ENCODE measurements at places on chromosomes 2 and 18. TPM values are rescaled to one million over a fixed set of nuclear protein-coding genes. Genes with fewer than 3 reads are reported as not detected.

DSG1 gene
- not detected for total RNA-seq

DSC2 gene
- 15.9 TPM for total RNA-seq

MTCL1 gene
- 5.2 TPM for total RNA-seq

DNA sequence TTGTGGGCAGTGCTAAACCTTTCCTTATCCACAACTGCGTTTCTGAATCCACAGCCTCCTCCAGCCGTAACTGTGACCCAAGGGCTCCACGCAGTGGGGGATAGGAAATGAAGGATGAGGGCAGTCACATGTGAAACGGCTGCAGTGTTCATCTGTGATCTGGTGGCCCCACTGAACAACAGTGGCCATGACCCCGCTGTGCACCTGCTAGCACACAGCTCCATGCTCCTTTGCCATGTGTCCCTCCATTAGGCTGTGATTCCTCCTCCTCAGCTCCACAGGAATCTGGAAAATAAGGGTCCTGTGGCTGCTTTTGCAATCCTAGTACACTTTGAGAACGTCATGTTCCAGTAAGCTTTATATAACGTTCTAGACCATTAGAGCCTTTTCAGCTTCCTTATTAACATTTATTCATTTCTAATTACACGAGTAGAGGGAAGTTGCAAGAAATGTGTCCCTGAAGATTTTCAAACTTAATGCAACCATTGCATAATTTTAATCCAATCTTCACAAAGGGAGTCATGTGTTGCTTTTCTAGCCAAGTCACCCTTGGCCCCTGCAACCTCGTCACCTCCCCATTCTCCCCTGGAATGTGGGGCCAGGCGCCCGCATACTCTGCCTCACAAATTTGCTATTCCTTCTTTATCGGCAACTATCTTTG is 7.1 kb upstream of the NAPG start:
- DNase-seq, result no peak
- H3K27me3 ChIP-seq, result peaks cover 4% of the 10 kb centered on the region
- H3K4me3 ChIP-seq, result no peak overlapping the region
- peak overlapping the region; percentile 25 for H3K27ac ChIP-seq

DNA sequence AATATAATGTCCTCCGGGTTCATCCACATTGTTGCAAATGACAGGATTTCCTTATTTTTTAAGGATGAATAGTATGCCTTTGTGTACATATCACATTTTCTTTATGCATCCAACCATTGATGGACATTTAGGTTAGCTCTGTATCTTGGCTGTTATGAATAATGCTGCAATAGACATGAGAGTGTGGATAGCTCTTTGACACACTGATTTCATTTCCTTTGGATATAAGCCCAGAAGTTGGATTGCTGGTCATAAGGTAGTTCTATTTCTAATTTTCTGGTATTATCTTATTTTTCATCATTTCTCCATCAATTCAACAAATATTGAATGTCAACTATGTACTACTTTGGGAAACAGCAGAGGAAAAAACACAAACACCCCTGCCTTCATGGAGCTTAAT is 423.3 kb downstream of the MTX2 start:
- H3K4me3 ChIP-seq, result no peak overlapping the region
- no peak for DNase-seq
- no peaks in the 10 kb centered on the region for H3K27me3 ChIP-seq
- no peaks in the 10 kb centered on the region for H3K4me1 ChIP-seq
- no peaks in the 10 kb centered on the region for H3K36me3 ChIP-seq
- H3K27ac ChIP-seq, result no peak overlapping the region

DNA sequence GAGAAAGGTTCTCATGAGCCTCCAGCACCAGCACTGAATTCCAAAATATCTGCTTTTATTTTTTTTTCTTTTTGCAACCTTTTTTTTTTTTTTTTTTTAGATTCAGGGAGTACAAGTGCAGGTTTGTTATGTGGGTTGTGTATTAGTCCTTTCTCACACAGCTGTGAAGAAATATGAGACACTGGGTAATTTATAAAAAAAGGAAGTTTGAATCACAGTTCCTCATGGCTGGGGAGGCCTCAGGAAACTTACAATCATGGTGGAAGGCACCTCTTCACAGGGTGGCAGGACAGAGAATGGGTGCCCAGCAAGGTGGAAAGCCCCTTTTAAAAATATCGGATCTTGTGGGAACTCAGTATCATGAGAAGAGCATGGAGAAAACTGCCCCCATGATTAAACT is 7.9 kb upstream of the TMX3 start:
- peak overlapping the region; percentile 81 for H3K27ac ChIP-seq
- no peaks in the 10 kb centered on the region for H3K27me3 ChIP-seq
- no peak for DNase-seq
- H3K36me3 ChIP-seq, result no peaks in the 10 kb centered on the region

DNA sequence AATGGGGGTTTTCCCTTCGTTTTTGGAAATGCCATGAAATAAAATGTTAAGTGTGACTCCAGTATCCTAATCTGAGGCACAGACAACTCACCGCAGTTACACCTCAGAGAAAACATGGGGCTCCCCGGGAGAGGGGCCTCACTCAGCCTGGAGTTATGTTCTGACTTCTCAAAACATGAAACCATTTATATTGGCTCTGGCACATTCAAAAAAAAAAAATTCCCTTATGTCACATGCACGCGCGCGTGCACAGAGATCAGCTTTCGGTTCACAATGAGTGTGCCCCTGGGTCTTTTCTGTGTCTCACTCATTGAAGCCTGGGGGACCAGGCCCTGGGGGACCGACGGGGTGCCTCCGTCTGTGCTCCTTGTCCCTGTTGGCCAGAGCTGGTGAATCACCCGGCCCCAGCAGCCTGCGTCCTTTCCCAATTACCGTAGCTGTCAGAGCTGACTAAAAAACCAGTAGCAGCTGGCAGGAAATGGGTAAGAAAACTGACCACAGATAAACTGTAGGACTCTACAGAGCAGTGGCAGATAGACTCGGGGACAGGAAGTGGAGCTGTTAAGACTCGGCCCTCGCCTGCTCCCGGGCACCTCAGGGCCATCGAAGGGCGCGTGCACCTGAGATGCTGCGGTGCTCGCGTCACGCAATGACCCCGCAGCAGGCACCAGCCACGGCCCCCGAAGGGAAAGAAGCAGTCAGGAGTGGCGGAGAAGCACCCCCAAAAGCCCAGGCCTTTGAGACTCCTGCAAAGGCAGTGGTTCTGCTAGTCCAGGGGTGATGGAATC is 138.3 kb upstream of the ID2 start:
- H3K4me1 ChIP-seq, result peaks cover 93% of the 10 kb centered on the region
- H3K36me3 ChIP-seq, result no peaks in the 10 kb centered on the region
- peak overlapping the region; percentile 82 for H3K27ac ChIP-seq
- DNase-seq, result peak; percentile 89
- H3K27me3 ChIP-seq, result no peaks in the 10 kb centered on the region

DNA sequence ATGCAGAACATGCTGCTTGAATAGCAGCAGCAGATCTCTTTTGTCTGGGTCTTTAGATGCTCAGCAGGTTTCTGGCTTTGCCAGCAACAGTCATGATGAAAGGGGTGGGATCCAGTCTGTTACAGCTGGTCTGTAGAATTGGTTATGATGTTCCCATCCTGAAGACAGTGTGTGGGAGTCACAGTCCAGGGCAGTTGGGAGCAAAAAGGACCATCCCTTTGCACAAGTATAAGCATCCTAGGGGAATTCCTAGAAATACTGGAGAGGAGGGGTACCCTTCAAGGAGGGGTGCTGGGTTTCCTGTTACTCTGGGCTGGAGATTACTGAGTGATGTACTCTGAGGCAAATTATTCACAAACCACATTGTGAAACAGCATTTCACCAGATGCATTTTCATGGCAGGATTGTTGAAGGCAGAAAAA is 119.9 kb upstream of the RND3 start:
- no peak overlapping the region for H3K27ac ChIP-seq
- H3K4me1 ChIP-seq, result no peaks in the 10 kb centered on the region
- H3K36me3 ChIP-seq, result no peaks in the 10 kb centered on the region
- no peak for DNase-seq
- H3K27me3 ChIP-seq, result no peaks in the 10 kb centered on the region

- H3K27me3 ChIP-seq, result no peaks in the 10 kb centered on the region
- peak; percentile 92 for DNase-seq
- H3K4me1 ChIP-seq, result peaks cover 35% of the 10 kb centered on the region
Measured at GRCh38 chr2:47783486-47784351, 774 bp downstream of the MSH6 start.

- no peaks in the 10 kb centered on the region for H3K4me1 ChIP-seq
- H3K36me3 ChIP-seq, result no peaks in the 10 kb centered on the region
- H3K4me3 ChIP-seq, result no peak overlapping the region
- H3K27ac ChIP-seq, result no peak overlapping the region
Measured at GRCh38 chr2:159075727-159076126, 107.3 kb downstream of the TANC1 start.

DNA sequence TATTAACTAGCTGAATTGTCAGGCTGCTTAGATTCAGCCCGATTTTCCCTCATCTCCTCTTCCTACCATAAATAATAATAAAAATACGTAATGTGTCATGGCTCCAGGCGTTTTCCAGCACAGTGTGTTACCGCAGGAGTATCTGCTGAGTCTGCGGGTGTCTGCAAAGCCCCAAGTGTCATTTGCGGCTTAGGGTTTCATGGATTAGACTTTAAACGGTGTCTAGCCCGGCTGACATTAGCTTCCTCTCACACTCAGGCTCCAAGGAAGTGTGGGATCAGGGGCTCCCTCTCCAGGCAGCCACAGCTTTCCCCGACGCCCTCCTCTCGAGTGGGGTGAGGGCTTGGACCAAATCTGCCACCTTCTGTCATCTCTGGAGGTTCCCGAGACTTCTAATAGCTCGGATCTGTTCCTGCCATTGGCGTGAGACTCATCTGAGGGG is 14.1 kb upstream of the HOXD1 start:
- DNase-seq, result no peak
- H3K36me3 ChIP-seq, result peaks cover 7% of the 10 kb centered on the region
- peaks cover 72% of the 10 kb centered on the region for H3K27me3 ChIP-seq
- no peak overlapping the region for H3K4me3 ChIP-seq

All from spleen (tissue), 13 donors.